A549 treated with DMSO at 1 μM for 4 hours (cell line): ENCODE measurements at places on chromosomes 5 and 9. TPM values are rescaled to one million over a fixed set of nuclear protein-coding genes. Genes with fewer than 3 reads are reported as not detected.

TMEFF1 gene
- total RNA-seq, result 0.69 to 1.5 TPM (median 1.1 TPM) in 5 replicates

CDH9 gene
- total RNA-seq, result not detected in 5 replicates

PCDHB11 gene
- total RNA-seq, result 0.07 to 0.12 TPM (median 0.11 TPM) in 3 of 5 replicates, not detected in the others

SLCO4C1 gene
- 0.03 TPM in 1 of 5 replicates, not detected in the others for total RNA-seq

PCSK1 gene
- total RNA-seq, result 0.36 to 0.57 TPM (median 0.50 TPM) in 5 replicates
